ENCODE measurements at places on chromosomes 12 and 14.

GRCh38 chr14:46322076-46322475 is 329.5 kb downstream of the RPL10L start:
- no peak for DNase-seq

DNA sequence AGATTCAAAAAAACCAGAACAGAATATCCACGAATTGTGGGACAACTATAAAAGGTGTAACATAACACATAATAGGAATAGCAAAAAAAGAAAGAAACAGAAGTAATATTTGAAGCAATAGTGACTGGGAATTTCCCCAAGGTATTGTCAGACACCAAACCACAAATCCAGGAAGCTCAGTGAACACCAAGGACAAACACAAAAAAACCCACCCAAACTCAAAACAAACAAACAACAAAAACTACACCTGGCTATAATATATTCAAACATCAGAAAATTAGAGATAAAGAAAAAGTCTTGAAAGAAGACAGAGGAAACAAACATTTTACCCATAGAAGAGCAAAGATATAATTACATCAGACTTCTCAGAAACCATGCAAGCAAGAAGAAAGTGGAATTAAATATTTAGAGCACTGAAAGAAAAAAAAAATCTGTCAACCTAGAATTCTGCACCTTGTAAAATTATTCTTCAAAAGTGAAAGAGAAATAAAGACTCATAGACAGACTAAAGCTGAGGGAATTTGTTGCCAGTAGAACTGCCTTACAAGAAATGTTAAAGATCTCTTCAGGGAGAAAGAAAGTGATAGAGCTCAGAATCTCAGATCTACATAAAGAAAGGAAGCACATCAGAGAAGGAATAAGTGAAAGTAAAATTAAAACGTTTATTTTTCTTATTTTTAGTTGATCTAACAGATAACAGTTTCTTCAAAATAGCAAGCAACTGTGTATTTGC is 12.1 kb upstream of the HMGA2 start:
- no peak for DNase-seq

DNA sequence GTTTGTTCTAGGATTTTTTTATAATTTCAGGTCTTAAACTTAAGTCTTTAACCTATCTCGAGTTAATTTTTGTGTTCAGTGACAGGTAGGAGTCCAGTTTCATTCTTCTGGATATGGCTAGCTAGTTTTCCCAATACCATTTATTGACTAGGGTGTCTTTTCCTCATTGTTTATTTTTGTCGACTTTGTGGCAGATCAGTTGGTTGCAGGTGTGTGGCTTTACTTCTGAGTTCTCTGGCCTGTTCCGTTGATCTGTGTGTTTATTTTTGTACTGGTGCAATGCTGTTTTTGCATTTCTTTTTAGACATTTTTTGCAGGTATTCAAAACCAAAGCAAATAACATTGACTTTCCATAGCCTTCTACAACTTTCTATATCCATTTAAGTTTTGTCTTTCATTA is 121.7 kb downstream of the ETNK1 start:
- DNase-seq, result no peak

DNA sequence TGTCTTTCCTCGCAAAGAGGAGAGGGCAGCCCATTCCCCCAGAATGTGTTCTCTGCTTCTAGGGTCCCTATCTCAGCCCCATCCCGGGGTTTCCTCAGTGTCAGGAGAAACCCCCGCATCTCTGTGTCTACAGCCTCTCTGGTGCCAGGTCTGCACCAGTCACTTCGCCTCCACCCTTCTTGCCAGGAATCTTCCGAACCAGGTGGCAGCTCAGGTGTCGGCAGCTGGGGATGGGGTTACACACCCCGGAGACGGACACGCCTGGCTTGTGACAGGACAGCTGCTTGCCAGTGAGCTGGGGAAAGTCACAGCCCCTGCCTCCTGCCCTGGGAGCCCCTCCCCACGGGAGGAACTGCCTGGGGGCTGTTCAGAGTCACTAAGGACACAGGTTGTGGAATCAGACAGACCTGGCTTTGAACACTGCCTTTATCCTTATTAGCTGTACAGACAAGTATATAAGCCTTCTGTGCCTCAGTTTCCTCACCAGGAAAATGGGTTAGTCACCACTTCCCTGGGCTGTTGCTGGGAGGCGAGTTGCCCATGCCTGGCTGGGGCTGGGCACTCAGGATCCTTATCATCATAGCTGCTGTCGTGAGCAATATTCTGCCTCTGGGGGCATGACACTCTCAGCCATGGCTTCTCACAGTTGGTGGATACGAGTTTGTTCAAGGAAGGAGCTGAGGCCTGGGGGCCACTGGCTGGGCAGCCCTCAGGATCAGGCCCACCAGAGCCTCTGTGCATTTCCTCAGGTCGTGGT is 10.8 kb downstream of the HIP1R start:
- no peak for DNase-seq

GRCh38 chr12:120230326-120230973 is 29.5 kb upstream of the RPLP0 start:
- peak; percentile 91 for DNase-seq

DNA sequence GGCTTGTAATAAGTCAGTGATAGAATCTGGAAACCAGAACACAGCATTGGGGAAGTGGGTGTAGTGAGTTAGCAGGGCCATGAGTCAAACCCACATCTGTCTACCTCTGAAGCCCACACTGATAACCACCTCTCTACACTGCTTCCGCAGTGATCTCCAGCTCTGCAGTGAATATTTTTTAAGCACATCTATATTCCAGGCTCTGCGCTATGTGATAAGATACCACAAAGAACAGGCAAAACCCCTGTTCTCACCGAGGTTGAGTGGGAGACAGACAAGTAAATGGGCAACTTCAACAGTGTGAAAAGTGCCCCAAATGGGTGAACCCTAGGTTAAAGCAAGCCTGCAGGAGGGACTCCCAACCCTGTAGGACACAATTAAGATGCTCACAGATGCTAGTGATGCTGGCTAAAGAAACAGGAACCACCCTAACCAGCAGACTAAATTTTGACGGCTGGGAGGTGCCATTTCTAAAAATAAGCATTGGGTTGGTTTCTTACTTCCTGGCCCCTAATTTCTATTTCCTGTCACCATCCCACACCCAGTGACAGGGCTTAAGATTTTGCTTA is 375.0 kb downstream of the DPF3 start:
- DNase-seq, result no peak

DNA sequence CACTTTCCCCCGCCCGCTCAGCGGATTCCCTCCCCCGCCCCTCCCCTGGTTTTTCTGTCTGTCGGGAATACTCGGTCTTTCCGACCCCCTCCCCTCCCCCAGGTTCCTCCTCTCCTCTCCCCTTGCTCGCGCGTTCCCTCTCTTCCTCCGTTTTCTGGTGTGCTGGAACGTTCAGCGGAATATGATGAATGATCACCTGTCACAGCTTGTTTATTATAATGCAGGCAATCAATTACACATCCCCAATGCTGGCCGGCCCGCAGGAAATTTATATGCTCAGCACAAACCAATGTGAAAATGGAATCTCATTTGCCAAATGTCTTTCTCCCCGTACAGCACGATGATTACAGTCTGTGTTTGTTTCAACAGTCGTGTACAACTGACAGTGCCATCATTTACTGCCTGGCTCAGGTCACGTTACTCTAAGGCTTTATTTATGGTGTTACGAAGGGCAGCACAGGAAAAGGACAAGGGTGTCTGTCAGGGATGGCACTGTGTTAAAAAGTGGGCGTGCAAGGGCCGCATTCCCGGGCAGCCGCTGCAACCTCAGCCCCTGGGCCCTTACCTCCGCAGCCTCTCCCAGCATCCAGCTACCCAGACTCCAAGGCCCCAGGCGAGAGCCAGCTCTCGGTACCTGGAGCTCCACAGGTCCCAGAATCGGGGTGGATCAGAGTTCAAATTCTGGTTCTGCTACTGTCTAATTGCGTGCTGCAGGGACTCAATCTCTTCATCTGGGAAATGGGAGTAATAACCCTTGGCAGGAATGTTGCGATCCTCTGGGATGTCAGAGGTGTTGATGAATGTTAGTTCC is 24.7 kb upstream of the MAP1LC3B2 start:
- DNase-seq, result no peak

- no peak for DNase-seq
Observed at GRCh38 chr12:29053567-29053966, 95.5 kb upstream of the FAR2 start.

- no peak for DNase-seq
Observed at GRCh38 chr12:105477873-105478272, 147.4 kb downstream of the C12orf75 start.

DNA sequence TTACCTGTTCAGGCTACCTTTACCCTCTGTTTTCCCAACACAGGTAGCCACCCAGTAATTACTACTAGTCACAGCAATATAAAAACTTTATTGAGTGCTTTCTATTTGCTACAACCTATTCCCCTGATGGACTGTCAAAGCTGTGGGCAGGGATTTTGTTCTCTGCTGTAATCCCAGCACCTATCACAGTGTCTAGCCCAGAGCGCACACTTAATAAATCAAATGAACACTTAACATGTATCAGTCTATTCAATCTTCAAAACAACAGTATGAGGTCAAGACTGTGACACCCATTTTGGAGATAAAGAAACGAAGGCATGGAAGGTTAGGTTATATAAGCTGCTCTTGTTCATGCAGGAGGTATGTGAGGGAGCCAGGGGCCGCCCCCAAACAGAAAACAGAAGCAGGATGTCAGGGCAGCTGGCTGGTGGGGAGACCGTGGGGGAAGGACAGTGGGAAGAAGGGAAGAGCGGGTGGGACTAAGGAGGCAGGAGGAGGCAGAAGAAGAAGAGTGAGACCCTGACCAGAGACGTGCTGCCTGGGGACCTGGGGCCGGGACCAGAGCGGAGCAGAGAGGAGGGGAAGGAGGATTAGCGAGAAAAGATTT is 1.7 kb downstream of the TNFRSF1A start:
- DNase-seq, result peak; percentile 71

DNA sequence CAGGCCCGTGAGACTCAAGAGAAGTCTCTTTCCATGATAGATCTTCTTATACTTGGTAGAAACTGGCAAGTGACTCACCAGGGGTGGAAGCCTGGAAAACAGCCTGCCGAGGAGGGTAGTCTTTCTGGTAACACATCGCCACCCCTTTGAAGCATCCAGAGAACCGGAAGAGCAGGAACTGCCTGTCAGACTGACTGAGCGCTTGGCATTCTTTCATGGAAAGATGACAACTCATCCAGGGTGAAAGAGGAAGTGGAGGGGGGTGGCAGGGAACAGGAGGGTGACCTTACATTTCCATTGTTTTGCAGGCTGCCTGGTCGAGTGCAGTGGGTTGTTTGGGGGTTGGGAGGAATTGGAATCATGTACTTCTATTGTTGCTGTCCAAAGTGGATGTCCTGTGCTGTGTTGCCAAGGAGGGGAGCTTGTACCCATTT is 34.5 kb downstream of the PRKCH start:
- peak; percentile 94 for DNase-seq

GRCh38 chr14:99389174-99389826 is 91.4 kb downstream of the SETD3 start:
- DNase-seq, result no peak

DNA sequence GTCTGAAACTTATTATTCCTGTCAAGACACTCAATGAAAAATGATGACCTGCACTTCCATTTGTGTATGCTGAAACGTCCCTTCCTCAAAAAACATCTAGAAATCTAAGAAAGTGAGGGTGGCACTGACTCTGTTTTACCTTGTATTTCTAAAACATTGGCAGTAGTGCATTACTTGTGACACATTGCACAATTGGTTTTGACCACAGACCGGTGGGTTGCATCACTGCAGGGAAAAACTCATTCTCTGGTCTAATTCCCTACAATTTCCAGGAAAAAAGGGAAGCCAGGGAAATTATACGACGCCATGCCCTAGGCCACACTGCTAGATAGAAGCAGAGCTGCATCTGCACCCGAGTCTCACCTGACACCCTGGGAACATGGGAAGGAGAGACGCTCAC is 156.7 kb downstream of the NTF3 start:
- no peak for DNase-seq

DNA sequence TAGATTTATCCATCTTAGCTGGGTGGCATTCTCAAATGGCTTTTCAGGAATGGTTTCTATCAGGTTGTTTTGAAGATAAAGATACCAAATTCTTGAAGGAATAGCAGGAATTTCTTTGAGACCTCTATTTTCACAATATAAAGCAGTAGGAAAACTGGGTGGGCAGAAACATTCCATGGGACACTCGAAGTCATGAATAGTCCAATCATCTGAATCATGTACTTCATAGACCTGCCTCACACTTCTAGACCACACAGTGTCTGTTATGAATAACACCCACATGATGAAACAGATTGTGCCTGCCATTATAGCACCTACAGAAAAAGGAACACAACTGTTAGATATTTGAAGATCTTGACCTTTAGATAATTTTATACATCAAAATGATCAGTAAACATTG is 1.8 kb downstream of the KERA start:
- no peak for DNase-seq

DNA sequence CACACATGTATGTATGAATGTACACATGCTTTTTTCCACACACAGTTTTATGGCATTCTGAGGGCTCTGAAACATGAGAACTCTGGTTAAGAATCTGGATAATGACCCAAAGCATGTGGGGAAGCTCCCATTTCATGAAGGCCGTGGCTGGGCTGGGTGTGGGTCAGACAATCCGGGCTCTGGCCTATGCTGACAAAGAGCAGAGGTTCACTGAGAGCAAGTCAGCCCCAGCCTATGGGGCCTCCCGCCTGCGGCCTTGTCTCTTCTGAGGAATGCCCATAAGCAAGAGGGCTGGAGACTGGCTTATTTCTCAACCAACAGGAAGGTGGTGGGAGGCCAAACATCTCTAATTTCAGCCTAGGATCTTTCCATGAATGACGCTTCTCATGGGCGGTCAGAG is 8.5 kb downstream of the MYH6 start:
- no peak for DNase-seq

- DNase-seq, result no peak
Observed at GRCh38 chr12:21296751-21297406, 37.8 kb downstream of the SLCO1A2 start.

GRCh38 chr12:45568808-45569207 is 160.7 kb upstream of the ARID2 start:
- no peak for DNase-seq

- DNase-seq, result no peak
Observed at GRCh38 chr12:25723921-25724491, 170.9 kb upstream of the LMNTD1 start.

DNA sequence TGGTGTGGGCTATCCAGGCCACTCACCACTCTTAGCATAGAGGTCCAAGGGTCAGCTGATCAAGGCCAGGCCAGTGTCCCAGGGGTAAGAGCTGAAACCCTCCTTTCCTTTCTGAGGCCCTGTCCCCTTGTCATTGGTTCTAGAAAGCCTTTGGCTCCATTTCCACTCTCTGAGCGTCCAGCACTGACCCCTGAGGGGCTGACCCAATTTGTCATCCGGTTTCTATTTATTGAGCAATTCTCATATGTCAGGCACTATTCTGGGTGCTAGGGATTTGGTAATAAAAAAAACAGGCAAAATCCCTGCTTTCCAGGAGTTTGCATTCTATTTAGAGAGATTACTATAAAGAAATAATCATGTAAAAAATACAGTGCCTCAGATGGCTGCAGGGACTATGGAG is 3.4 kb downstream of the KRT77 start:
- DNase-seq, result no peak

GRCh38 chr12:2806700-2807099 is 5.8 kb upstream of the ITFG2 start:
- DNase-seq, result no peak

- no peak for DNase-seq
Observed at GRCh38 chr12:1840981-1841425, 20.6 kb downstream of the LRTM2 start.

All from PC-9 (cell line).